Mesenchymal stem cell (in vitro differentiated cells and primary cell): ENCODE measurements at places on chromosomes 2 and 18.

GRCh38 chr2:217798743-217799562, 203.8 kb downstream of the TNS1 start:
- no peak for DNase-seq

DNA sequence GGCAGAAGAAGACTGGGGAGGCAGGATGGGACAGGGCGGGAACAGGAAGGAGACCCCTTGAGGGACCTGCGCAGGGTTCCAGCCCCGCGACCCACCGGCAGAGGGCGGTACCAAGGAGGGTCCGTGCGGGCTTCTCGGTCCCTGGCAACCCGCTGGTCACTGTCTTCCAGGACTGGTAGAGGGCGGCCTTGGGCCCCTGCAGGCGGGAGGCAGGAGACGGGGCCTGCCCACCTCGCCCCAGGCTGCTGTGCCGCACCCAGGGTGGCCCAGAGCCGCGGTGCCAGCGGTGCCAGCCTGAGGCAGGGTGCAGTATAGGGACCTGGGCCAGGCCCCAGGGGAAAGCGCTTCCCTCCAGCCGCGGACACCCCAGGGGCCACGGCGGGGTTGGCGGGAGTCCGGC, 34.5 kb downstream of the NEURL3 start:
- peak; percentile 7 for DNase-seq

DNA sequence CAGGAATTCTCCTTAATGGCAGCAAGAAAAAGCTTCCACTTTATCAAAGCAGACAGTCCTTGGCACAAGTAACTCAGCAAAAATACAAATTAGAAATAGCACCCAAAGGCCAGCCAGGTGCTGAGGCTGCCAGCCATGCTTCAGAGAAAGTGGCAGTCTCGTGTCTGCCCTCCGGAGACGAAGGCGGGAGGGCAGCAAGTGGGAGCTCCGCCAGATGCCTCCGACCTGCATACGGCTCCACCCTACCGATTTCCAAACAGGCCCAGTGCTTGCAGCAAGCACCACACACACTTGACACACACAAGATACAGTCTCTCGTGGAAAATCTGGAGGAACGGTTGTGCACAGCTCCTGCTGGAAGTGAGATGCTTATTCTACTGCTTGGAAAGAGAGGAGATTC, 134.9 kb upstream of the REV1 start:
- DNase-seq = no peak

- DNase-seq = no peak
These were observed 11.7 kb upstream of the SEMA4C start for GRCh38 chr2:96881349-96882195.

DNA sequence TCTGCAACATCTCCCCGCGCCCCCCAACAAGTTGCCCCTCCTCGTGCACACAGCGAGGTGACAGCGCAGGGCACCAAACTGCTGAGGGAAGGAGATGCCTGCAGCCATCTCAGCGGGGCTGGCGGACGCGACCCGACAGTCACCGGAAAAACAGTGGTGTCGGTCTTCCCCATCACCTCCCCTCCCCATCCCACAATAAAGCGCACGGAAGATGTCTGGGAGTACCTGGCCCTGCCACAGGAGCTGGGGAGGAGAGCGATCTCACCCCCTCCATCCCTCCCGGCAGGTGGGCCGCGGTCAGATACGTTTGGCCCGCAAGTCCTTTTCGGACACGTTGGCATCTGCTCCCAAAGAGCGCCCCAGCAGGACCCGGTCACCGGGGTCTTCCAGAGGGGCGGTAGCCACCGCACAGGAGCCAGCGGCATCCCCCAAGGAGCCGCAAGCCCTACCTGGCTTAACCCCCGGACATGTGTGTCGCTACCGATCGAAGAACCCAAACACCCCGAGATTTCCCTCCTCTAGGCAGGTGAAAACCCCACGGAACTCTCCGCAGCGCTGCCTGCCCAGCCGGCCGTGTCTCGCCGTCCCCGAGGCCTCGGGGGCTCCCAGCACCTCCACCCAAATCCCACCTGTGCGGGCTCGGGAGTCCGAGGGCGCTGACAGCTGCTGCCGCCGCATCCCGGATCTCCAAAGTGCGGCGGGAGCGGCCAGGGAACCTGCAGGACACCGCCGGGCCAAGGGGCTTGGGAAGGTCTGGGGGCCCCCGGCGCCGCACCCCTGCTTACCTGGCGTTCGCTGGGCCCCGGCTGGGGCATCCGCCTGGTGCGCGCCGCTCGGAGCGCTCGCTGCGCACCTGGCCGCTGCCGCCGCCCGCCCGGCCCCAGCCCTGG, 657 bp downstream of the ATP8B1 start:
- no peak for DNase-seq

DNA sequence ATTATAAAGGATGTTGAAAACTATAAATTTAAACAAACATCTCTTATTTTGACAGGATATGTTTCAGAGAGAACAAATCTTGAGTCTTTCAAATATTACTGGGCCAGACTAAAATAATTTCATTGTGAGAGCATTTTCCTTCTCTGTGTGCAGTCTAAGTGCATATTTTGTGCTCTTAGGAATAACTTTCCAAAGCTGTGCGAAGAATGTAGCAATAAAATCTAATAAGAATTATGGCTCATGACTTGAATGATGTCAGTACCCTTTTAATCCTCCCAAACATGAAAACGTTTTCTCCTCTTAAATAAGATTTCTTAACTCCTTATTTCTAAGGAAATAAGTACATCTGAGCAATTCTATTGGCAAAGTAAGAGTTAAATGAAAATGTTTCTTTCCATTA, 76.2 kb upstream of the EFEMP1 start:
- DNase-seq = no peak

GRCh38 chr2:131966256-131966655, 195.5 kb downstream of the ANKRD30BL start:
- no peak for DNase-seq
